ENCODE measurements at places on chromosomes 7 and 10.

DNA sequence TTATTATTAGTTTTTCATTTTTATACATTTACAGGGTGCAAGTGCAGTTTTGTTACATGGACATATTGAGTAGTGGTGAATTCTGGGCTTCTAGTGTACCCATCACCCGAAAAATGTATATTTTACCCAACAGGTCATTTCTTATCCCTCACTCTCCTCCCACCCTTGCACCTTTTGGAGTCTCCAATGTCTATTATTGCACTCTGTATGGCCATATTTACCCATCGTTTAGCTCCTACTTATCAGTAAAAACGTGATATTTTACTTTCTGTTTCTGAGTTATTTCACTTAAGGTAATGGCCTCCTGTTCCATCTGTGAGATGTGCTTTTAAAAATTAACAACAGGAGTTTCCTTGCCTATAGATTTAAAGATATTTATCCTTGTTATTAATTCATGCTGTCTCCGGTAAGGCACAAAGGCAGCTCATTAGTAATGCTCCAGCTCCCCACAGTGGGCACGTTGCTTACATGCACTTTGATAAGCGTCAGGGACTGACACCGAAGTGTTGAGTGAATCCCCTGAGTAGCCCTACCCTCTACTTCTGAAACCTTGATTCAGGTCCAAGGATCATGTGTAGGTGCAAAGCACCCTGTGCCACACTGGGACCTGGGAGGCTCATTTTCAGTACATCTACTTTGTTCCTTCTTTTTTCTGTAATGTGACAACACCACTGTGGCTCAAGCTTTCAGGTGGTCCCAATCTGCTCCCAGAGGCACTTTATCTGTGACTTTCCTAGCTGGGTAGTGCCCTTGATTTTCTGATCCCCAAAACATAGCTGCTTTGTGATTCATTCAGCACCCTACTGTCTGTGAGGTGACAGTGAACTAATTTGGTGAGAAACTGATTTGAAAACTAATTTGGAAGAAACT is 27.3 kb downstream of the HYAL4 start:
- DNase-seq: peak; percentile 78

GRCh38 chr10:77297393-77297739 is 340.2 kb downstream of the KCNMA1 start:
- DNase-seq: peak; percentile 40

GRCh38 chr7:6482743-6483119 is 35.0 kb upstream of the DAGLB start:
- DNase-seq: no peak

DNA sequence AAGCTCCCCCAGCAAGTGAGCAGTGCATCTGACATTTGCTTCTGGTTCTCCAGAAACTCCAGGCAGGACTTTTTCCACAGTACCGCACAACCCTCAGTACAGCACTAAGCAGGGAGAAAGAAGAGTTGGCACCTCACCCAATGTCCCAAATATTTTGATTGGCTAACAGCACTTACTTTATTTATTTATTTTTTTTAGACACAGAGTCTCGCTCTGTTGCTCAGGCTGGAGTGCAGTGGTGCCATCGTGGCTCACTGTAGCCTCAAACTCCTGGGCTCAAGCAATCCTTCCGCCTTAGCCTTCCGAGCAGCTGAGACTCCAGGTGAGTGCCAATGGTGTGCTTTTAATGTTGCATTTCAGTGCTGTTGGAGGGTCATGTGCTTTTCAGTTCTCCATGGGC is 200.3 kb upstream of the ZMIZ1 start:
- no peak for DNase-seq

GRCh38 chr7:73387221-73387828 is 46.3 kb upstream of the FZD9 start:
- no peak for DNase-seq

DNA sequence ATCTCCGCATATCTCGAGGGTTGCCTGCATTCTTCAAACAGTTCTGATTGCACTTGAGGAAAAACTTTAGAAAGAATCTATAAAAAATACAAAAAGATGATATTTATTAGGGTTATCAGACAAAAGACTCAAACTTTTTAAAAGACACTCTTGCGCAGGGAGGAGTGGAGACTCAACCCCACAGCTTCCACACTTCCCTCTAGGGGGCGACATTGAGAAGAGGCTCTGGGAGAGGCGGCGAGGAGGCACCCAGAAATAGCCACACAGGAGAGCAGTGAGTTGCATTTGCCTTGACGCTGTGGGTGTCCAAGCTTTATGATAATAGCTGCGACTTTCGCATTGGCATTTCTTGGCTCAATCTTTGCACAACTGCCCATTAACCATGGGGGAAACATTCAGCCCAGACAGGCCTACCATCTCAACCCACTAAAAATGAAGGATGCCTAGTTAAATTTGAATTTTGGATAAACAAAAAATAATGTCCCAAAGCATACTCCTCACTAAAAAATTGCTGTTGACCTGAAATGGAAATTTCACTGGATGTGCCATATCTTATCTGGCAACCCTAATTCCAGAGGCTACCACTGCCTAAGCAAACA is 86.2 kb downstream of the EBF3 start:
- DNase-seq: peak; percentile 39

DNA sequence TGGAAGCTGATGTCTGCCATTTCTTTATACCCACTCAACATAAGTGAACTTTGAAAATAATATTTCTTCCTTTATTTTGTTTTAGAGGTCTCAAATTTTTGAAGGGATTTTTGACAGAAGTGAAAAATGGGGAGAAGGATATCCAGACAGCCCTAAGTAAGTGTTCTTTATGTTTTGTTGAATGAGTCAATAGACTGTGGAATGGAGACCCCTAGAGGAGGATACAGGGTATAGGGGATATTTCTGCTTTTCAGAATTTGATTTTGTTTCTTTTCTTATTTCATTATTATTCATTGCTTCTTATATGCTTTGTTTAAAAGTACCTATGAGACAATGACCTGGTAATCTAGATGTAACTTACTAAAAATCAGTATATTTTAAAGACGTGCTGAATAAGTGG is 34.4 kb downstream of the PLEKHA8 start:
- peak; percentile 67 for DNase-seq

- DNase-seq: no peak
These were observed 3.9 kb downstream of the FAM241B start for GRCh38 chr10:69633673-69634635.

DNA sequence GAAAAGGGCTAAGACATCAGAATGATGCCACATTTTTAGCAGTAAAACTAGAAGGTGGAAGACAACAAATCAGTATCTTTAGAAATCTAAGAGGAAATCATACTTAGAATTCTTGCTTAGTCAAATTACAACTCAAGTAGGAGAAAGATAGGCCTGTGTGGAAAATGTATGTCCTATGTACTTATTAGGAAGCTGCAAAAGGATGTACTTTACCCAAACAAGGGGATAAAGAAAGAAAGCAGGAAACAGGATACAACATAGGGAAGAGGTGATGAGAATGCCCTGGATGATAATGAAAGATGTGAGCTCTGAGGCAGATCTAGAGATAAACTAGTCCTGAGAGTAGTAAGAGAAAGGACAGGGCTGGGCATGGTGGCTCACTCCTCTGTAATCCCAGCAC is 54.9 kb downstream of the RNLS start:
- DNase-seq: no peak

DNA sequence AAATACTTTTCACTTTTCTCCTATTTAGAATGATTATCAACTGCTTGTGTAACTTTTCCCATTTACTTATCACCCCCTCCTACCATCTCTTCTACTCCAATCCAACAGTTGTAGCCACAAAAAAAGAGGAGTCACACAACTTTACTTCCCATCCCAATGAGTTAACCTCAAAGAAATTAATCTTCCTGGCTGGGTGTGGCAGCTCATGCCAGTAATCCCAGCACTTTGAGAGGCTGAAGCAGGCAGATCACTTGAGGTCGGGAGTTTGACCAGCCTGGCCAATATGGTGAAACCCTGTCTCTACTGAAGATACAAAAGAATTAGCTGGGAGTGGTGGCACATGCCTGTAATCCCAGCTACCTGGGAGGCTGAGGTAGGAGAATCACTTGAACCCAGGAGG is 19.9 kb downstream of the SYPL1 start:
- DNase-seq: no peak

DNA sequence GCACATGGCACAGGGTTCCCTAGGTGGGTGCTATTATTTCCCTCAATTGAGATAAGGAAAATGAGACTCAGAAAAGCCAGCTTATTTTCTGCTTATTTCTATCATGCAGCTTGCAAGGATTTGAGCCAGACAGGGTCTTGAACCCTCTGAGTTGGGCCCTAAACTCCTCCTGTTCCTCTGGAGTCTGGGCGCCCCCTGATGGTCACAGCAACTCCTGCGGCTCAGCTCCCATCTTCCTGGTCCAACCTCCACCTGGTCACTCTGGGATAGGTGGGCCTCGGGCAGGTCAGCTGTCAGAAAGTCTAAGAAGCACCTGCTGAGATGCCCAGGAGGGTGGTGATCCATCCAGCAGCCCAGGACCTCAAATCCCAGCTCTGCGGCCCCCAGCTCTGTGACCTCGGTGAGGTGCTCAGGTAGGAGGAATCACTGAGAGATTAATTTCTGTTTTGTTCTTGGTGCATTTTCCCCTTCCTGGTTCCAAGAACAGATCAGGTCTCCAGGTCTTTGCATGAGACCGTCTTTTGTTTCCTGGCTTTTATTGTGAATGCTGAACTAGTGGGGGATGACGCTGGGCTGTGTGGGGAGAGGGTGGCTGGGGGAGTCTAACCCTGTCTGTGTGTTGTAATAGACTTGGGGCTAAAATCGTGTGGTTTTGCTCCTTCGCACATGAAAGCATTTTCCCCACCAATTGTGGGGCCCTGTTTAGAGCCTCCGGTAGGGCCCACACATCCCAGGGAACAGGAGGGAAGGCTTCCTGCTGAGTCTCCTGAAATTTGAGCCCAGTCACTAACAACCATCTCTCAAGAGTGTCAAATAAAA is 32.8 kb downstream of the TMEM130 start:
- DNase-seq: peak; percentile 29

DNA sequence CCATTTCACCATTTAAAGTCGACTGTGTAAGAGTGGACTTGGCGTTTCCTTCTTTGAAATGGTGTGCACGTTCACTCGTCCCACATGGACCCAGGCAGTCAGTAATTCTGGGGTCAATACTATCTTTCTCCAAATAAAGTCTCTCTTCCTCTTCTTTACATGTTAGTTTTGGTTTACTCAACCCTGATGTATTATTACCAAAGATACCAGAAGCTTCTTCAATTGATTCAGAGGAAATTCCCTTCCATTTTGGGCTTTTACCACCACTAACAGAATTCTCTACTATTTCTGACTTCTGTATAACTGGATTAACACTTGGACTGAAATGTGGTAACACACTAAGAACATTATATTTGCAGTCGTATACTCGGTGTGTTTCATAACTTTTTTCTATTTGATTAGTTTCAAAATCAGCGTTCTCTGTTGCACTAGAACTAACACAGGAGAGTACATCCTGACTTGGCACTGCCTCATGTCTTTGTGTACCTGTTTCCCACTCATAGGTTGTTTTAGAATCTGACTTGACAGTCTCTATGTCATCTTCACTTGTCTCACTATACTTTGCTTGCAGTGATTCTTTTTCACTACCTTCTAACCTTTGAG is 60.8 kb downstream of the LARP4B start:
- no peak for DNase-seq

DNA sequence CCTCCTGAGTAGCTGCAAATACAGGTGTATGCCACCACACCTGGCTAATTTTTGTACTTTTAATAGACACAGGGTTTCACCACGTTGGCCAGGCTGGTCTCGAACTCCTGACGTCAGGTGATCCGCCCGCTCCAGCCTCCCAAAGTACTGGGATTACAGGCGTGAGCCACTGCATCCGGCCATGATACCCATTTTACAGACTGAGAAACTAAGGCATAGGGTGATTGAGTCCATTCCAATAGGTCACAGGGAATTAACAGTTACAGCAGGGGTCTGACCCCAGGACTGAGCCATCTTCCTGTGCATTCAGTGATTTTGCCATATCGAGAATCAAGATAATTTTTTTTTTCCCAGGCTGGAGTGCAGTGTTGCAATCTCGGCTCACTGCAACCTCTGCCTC is 12.3 kb upstream of the CTBP2 start:
- DNase-seq: no peak

DNA sequence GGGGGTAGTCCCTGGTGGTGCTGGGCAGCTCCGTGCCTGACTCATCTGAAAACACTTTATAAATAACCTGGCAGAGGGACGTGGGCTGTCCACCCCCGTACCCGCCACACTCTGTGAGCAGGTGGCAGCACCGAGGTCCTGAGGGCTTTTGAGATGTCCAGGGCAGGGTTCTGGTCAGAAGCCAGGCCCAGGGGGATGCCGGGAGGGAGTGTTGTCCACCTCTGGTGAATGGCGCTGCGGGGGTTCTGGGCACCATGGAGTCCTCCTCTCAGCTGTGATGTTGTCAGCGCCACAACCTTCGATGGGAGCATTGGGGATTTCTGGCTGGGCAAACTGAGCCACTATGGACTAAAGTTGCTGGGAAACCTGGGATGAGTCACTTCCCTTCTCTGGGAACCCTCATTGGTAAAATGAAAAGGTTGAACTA is 27.4 kb upstream of the GOLGA7B start:
- no peak for DNase-seq

DNA sequence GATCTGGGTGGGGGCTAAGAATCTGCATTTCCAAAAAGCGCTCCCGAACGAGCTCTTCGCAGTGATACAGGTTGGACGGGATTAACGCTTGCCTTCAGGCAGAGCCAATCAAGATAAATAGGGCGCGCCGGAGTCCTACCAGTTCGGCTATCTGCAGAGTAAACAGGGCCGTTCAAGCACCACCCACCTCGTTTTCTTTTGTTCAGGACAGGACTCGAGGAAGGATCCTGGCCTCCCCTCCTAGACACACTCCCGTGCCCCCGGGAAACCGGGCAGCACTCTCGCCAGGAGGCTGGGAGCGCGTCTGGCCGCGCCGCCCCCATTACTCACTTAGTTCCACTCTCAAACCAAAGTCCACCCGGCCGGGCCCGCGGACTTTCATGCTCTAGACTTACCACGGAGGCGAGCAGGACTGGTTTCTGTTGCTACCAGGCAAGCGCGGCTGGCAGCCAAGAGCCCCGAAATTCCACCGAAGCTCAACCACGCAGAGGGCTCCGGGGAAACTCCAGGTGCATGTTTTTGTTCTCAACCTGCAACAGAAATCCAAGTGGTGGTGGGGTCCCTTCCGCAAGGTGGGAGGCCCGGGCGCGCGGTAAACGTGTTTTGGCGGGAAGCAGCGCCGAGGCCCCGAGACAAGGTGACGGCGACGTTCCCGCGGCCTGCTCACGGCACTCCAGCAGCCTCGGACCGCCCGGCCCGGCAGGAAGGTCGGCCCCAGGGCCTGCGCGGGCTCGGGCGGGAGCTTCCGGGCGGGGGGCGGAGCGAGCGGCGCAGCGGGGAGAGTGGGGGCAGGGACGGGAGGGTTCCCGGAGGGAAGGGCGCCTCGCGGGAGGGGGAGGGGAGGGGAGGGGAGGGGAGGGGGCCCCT is 12.7 kb downstream of the HNRNPF start:
- DNase-seq: peak; percentile 84

GRCh38 chr10:52818019-52818418 is 45.4 kb upstream of the MBL2 start:
- DNase-seq: peak; percentile 87

DNA sequence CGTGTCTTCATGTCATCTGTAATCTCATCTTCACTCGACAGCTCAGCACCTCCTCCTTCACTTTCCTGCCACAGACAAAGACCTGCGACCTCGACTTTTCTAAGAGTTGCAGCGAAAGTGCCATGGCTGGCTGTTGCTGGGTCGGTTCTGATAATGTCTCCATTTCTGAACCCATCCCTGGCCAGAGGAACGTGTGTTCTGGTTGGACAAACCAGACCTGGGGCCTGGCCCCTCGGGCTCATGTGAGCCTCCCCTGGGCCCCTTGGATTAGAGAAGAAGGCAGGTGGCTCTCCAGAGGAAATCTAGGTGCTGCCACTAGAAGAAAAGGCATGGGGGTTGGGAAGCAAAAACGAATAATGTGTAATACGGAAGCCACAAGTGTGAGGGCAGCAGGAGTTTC is 273.7 kb downstream of the GLRX3 start:
- DNase-seq: no peak
